Caki2 (cell line): ENCODE measurements at places on chromosomes 7 and 10. TPM values are rescaled to one million over a fixed set of nuclear protein-coding genes. Genes with fewer than 3 reads are reported as not detected.

Gene PPP1R9A
- total RNA-seq: 8.2 and 10.8 TPM in 2 replicates

Gene IFIT2
- 5.9 and 7.9 TPM in 2 replicates for total RNA-seq

Gene ASNS
- 26.2 and 34.4 TPM in 2 replicates for total RNA-seq

Gene SEMA3A
- 10.2 and 26.6 TPM in 2 replicates for total RNA-seq

Gene ZNF248
- total RNA-seq: 17.3 and 25.5 TPM in 2 replicates

Gene PPP1R3C
- total RNA-seq: 3.5 and 4.2 TPM in 2 replicates

Gene LGI1
- not detected in 2 replicates for total RNA-seq

Gene PNLIPRP1
- not detected in 2 replicates for total RNA-seq

Gene GNGT1
- not detected in 2 replicates for total RNA-seq

Gene POLR2J2
- total RNA-seq: not detected in 2 replicates

Gene GRM8
- total RNA-seq: not detected in 2 replicates

Gene EPDR1
- total RNA-seq: 250 and 305 TPM in 2 replicates

Gene STEAP2
- 2.3 and 7.8 TPM in 2 replicates for total RNA-seq

Gene MACROH2A2
- total RNA-seq: 29.0 and 29.4 TPM in 2 replicates

Gene KIAA1549
- 0.58 and 1.6 TPM in 2 replicates for total RNA-seq
